Suprapubic skin (tissue), 4 donors: ENCODE measurements at places on chromosomes 5 and 9.

DNA sequence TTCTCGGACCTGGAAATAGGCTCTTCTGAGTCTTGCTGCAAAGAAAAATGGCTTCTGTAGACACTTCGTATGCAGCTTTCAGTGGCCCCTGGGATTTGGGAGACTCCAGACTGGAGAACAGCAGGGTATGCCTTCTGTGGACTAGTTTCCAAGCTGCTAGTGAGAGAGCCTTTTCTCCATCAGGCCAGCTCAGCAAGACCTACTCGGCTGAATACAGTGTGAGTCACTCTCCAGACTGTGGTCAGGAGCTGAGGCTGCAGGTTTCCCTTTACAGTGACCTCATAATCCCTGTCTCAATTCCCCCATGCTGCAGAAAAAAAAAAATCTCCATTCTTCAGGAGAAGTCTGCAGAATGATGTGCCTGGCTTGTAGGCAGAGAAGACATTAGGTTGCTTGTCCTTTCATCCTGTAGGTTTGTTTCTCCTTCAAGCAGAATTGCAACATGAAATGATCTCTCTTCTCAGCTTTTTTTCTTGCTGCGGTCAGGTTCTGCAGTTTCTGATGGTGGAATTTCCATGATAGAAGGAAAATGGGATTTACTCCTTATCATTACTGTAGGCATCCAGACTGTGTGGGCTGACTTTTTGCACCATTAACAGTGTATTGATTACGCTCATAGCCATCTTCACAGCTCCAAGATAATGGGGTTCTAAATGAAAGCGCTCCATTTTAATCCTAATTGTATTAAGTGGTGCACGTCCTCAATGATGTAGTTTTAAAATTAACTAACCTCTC lies 78.3 kb upstream of the TNFSF8 start:
- no peak for DNase-seq

- no peak for DNase-seq
Observed at GRCh38 chr5:81837667-81838306, 86.9 kb upstream of the SSBP2 start.

DNA sequence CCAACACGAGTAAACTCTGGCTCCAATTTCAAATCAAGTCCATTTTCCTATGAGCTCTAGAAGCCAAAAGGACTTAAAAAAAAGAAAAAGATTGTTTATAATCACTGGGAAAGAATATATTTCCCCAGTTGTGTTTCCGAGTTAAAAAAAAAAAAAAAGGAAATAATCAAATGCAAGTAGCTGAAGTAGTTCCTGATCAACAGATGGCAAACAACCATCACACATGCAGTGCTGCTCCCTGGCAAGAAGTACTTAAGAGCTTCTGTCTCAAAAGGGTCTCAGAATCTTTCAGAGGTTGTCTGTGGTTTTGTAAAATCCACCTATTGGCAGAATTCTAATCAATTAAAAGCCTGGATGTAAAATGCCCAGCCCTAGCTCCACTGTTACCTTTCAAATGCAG lies 387.9 kb downstream of the RAB3C start:
- DNase-seq, result no peak

- no peak for DNase-seq
Observed at GRCh38 chr5:113182658-113183344, 206.2 kb downstream of the DCP2 start.

- no peak for DNase-seq
Observed at GRCh38 chr5:68418201-68418600, 202.6 kb downstream of the PIK3R1 start.

DNA sequence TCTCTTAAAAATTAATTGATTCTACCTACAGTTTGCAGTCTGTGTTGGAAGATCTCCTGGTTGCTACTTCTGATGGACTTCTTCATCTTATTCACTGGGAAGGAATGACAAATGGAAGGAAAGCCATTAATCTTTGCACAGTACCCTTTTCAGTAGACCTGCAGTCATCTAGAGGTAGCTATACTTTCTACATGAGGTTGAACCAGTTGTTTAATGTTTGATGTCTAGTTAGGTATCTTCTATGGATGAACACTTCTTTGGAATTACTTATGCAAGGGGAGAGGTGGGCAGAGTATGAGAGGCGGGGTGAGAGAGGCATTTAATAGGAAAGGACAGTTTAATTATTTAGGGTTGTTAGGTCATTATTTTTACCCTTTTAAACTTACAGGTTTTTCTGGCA lies 91.2 kb downstream of the RIC1 start:
- no peak for DNase-seq

DNA sequence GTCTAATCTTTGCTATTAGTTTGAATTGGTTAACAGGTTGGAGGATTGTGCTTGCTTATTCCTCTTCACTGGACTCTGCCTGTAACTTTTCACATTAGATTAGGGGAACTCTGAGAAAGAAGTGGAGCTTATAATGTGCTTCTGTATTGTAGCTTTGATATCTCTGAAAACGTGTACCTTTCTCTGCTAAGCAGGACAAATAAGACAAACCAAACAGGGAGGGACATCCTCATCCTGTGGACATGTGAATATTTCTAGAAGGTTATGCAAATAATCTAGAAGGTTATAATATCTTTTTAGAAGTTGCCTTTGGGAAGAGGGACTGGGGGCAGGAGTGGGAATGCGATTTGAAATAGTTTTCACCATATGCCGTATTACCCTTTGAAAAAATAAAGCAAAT lies 11.7 kb downstream of the IQGAP2 start:
- no peak for DNase-seq

DNA sequence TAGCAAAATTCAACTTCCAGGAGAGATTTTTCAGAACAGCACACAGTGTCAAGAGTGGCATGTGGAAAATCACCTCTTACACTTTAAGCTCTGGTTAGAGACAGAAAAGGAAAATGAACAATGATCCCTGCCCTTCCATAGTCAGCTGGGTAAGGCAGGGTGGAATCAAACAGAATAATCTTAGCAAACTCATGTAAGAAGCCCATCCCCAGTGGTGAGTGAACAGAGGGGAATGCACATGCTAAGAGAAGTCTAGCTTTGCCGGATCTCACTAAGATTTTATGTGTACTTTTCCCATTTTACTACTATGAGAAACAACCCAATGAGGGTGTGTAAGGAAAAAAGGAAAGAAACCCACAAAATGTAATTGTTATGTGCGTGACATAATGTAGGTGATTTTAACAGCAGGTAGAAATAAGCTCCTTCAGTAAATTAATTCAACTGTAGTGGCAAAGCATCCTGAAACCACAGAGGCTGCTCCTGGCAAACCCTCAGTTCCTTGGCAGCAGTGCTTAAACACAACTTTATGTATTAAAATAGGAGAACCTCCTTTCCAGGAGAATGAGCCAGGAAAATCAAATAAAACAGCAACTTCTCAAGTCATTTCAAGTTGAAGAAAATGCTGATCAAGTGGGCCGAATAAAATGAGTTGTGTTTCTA lies 366.0 kb upstream of the TRPC7 start:
- no peak for DNase-seq

DNA sequence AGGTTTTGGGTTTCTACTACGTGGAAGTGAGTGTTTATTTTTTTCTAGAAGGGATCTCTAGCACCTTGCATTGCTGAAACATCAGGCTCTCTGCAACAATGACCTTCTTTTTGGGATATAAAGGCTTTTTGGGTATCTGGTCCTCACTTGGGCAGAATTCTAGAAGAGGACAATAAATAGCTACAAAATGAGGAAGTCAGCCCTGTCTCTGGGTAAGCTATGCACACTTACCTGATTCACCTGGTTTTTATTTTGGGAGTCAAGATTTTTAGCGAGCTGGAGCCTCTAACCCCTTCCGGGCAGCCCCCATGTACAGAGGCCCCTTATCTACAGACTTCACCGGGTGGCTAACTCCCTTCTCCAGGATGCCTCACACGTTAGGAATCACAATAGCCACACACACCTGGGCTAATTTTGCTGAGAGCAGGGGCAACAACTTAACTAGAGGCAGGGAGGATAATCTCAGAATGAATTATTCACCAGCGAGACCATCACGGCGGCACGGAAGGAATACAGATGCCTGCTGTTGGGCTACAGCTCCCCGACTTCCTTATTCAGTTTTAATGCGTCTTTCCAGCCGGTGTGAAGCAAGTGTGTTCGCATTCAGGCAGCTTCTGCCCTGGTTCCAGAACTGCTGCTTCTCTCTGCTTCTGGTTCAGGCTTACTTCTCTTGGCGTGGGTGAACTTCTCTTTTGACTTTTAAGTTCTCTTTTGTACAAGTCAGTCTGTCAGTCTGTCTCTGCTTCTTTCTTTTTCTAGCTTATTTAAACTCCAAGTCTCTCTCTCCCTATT lies 341.0 kb upstream of the PANK3 start:
- no peak for DNase-seq

DNA sequence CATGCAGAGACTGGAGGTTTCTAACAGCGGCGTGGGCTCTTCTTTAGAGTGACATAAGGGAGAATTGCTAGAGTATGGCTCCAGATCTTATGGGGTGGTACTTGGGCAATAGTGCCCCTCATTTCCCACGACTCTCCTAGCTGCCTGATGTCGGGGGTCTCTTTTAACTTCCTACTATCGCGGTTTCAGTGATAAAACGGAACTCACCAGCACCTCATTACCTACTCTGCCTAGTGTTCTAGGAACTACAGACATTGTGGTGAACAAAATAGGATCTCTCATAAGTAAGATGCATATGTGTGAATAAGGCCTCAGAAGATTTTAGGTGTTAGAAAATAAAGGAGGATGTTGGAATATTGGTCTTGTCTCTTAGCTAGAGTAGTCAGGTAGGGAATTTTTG lies 1.1 kb downstream of the ICE1 start:
- no peak for DNase-seq

DNA sequence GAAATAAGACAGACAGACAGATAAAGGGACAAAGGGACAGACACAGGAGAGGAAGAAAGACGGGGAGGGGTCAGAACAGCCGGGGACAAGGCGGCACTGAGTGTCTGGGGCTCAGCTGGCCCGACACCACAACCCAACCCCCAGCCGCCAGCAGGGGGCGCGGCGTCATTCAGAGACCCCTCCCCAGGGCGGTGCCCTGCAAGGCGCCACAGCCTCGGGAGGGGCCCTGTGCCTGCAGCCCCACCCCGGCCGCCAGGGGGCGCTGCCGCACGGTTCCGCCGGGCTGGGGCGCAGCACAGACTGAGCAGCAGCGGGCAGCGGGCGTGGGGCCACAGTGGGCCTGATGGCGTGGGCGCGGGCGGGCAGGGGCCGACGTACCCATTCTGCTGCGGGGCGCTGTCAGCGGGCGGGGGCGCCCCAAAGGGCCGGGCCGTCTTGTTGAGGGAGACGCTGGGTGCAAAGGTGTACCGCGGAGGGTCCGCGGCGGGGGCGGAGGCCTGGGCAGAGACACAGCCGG lies 5.9 kb downstream of the PDLIM7 start:
- no peak for DNase-seq

GRCh38 chr9:83041771-83042170 lies 21.2 kb downstream of the RASEF start:
- no peak for DNase-seq

DNA sequence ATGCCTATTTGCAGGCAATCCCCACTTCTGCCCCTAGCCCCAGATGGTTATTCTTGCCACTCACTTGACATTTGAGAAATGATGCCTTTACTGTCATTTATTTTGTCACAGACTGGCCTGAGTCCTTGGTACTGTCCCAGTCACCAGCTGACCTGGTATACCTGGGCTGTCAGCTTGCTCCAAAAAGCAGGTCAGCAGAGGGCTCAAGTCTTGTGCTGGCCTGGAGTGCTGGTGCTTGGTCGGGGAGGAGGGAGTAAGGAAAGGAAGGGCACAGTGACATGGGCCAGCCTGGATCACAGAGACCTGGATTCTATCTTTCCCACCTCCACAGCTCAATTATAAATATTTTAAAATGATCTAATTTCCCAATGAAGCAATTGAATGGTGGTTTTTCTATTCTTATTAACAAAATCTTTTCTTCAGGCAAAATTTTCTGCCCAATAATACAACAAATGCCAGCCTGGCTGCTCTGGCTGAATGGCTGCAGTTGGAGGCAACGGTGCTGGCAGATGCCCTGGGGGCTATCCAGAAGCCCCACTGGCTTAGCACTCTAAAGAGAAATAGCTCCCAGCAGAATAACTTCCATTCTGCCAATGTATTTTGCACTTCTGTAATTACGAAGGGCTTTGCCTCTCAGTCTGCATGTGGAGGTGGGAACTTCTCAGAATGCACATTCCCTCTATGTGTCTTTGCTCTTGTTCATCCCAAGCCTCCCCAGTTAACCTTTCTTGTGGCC lies 160.6 kb downstream of the GADD45G start:
- DNase-seq, result peak; percentile 18

GRCh38 chr5:81904166-81904565 lies 67.7 kb upstream of the ATG10 start:
- no peak for DNase-seq

DNA sequence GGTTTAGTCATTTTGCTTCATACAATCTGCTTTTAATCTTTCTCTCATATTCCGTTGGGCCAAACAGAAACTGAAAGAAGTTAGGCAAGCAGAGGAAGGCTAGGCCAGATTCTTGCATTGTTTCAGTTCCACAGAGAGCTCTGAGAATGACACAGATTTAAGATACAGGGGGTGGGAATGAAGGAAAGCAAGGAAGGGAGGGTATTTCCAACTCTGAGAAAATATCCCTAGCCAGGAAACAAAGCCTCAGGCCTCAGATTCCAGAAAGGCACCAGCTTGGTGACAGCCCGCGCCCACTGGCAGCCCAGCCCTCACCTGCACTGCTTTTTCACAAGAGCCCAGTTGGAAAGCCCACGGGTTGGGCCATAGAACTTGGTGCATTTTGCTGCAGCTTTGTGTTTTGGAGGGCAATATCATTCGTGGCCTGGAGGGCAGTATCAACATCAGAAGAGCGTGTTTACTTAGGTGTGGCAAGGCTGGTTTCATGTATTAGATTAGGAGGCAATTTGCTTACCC lies 63.5 kb downstream of the ENC1 start:
- no peak for DNase-seq

DNA sequence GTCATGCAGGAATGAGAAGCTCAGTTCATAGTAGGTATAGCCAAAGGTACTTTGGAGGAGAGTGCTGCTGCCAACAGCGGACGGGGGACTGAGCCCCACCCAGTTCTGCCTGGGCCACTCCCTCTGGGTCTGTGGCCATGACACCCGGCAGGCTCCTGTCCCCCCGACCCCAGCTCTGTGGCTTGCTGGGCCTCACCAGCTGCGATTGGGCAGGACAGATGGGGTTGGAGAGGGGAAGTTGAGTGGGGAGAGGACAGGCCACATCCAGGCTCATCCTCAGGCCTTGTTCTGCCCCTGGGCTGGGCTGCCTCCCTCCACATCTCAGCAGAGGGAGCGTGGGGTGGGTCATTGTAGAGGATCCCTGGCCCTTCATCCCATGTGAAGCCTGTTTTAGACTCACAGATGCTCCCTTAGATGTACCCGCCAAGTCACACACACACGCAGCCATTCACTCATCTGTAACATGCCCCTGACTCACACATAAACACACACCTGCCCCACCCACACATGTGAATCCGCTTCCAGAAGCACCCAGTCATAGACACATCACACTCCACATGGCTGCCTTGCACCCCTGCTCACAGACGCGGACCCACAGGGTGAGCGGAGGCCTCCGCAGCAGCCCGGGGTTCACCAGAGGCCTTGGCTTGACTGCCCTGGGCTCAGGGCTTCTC lies 48.8 kb downstream of the NTNG2 start:
- DNase-seq, result no peak

DNA sequence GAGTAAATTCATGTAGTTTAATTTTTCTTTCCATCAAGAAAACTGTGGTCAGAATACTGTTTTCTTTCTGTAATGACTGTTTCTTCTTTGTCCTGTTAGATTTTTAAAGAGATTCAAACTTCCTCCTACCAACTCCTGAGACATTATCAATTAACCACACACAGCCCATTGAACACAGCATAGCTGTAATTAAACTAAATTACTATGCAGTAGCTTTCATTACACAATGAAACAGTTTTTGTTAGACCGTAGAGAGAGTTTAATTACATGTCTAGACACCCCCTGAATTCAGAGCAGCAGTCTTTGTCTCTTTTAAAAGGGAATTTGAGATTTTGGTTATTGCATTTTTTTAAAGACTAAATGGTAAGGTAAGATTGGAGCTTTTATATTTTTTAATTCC lies 77.5 kb downstream of the STARD4 start:
- no peak for DNase-seq
